Activated naive CD8-positive, alpha-beta T cell treated with anti-CD3 and anti-CD28 coated beads for 36 hours (primary cell): ENCODE measurements at places on chromosomes 7 and 10.

GRCh38 chr7:39488467-39489393 is 77.5 kb upstream of the YAE1 start:
- no peak for DNase-seq

GRCh38 chr7:5332579-5332978 is 49.8 kb downstream of the SLC29A4 start:
- DNase-seq = no peak

GRCh38 chr7:35805876-35806275 is 5.0 kb downstream of the SEPTIN7 start:
- no peak for DNase-seq

DNA sequence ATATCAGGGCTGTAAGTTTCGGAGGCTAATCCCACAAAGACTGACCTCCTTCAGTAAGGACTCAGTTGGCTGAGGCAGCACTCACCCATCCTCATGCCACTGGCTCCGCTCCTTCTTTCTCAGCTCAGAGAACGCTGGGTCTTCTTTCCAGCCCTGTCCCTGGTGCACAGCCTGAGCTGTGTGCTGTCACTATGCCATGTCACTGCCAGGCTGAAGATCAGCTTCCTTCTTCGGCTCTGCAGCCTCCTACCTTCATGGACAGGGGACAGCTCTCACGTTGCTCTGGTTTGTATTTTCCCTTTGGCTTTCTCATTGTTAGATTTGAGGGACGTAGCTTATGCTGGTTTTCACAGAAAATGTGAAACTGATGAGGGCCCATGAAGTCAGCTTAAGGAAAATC is 437.3 kb downstream of the GLRX3 start:
- no peak for DNase-seq

DNA sequence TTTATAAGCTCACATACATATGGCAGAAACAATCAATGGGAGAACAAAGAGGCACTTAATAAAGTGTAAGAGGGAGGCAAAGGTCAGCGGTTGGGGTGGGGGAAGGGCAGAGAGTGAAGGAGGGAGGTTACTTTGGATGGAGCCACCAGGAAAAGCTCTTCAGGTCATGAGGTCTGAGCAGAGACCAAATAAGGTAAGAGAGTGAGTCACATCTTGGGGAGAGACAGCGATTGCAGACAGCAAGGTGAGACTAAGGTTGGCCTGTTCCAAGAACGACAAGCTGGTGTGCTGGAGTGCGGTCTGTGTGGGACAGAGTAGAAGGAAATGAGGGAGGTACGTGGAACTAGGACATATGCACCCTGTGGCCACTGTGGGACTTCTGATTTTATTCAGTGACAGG is 74.3 kb upstream of the TOMM7 start:
- no peak for DNase-seq

DNA sequence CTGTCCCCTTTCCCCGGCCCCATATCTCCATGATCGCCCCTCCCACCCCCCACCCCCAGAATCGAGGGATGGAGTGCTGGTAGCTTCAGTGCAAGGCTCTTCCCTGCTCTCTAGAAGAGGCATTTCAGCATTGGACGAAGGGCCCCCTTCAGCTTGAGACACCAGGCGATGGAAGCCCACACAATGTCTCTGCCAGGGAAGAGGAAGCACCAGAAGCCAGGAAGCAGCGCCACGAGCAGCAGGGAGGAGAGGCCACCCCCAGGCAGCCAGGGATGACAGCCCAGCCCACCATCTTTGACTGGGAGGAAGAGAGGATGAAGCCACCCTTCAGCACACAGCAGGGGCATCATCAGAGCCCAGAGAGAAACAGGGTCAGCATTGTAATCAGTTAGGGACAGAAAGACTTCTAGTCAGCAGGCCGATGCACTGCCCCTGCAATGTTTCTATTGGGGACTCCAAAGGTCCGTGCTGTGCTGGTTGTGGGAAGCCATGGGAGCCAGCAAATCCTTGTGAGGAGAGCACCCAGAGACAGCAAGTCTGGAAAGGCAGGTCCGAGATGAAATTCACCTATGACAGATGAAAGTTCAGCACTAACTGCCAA is 15.7 kb downstream of the TMEM72 start:
- no peak for DNase-seq

DNA sequence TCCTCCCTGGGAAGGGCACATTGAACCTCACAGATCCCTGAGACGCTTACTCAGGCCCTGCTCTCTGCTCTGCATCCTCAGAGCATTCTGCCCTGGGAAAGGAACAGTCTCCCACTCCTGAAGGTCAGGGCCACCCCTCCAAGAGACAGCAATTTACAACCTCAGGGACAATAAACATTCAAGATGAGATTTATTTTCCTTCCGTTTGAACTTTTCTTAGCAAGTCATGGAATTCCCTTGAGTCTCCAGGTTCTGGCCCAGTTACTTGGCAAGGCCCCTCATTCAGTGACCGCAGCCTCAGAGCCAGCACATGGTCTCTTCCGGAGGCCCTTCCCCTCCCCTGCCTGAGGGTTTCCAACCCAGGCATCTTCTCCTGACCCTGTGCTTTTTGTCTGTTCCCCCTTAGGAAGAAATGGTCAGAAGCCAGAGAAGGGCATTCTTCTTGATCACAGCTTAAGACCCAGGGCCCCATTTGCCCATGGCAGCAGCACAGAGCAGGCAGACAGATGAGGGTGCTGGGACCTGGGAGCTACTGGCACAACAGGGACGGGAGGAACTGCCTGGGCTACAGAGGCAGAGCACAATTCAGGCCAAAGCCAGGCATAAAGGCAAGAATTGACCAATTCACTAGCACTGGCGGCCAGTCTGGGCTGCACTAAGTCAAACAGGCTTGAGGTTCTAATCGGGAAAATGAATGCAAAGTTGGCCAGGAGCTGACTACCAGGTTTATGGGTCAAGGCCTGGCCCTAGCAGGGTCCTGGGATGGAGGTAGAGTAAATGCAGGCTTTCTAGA is 56.7 kb downstream of the VSTM4 start:
- no peak for DNase-seq

GRCh38 chr10:59434463-59435321 is 72.3 kb upstream of the FAM13C start:
- no peak for DNase-seq

GRCh38 chr10:34241226-34242000 is 573.7 kb downstream of the PARD3 start:
- DNase-seq = no peak

GRCh38 chr10:98224509-98224908 is 43.5 kb downstream of the LOXL4 start:
- DNase-seq = no peak

GRCh38 chr10:66827353-66827752 is 98.5 kb upstream of the LRRTM3 start:
- DNase-seq = no peak

GRCh38 chr10:105068497-105068896 is 427.4 kb downstream of the SORCS3 start:
- DNase-seq = no peak

DNA sequence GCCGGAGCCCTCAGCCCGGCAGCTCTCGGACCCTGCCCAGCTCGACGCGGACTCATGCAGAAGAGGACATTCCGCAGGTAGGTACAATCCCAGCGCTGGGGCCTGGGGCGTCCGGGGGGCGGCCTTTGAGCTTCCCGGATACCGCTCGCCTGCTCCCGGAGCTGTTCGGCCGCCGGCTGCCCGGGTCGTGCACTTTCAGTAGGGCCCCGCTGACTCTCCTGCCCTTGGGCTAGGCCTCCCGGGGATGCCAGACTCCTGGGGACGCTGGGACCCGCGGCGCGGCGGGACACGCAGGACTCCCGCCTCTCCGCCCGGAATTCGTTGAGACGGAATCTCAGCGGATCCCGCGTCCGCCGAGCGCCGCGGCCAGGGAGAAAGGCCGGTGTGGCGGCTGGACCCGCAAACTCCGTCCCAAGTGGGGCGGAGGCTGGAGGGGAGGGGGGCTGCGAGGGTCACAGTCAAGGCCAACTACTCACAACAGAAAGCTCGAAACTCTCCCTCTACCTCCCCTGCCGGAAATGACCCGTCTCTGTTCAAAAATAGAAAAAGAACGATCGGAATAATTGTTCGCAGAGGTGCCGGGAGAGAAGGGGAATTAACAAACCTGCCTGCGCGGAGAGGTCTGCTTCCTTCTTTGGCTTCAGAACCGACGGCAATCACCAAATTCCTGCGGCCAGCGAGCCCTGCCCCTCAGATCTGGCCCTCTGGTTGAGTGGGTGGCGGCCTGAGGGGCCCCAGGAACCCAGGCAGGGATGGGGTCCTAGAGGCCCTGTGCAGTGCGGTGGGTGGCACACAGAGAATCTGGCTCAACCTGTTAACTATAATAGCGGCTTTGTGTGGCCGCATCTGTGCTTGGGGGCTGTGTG is 9.2 kb downstream of the TLX1 start:
- no peak for DNase-seq

- DNase-seq = no peak
These were observed 31.1 kb upstream of the RHEB start for GRCh38 chr7:151550656-151551286.

GRCh38 chr10:24382979-24383663 is 174.2 kb downstream of the KIAA1217 start:
- DNase-seq = no peak

DNA sequence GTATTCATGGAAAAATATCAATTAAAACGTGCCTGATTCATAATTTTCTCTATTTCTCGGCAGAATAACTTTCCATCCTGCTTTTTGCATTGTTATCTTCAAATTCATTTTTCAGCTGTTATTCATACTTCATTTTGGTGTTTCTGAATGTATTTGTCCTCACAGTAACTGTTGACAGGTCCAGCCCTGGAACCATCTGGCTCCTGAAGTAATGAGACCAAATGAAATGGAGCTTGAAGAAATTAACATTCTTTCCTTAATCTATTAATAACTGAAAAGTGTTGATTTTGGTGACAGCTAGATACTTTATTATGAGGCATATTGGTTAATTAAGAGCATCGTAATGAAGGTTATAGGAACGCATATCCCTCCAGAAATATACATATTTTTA is 257.0 kb upstream of the MINDY3 start:
- no peak for DNase-seq

GRCh38 chr10:98096731-98097130 is 37.7 kb upstream of the R3HCC1L start:
- no peak for DNase-seq

- no peak for DNase-seq
These were observed 37.4 kb upstream of the CALD1 start for GRCh38 chr7:134741907-134742635.

GRCh38 chr7:123282181-123282580 is 82.4 kb upstream of the SLC13A1 start:
- DNase-seq = no peak

DNA sequence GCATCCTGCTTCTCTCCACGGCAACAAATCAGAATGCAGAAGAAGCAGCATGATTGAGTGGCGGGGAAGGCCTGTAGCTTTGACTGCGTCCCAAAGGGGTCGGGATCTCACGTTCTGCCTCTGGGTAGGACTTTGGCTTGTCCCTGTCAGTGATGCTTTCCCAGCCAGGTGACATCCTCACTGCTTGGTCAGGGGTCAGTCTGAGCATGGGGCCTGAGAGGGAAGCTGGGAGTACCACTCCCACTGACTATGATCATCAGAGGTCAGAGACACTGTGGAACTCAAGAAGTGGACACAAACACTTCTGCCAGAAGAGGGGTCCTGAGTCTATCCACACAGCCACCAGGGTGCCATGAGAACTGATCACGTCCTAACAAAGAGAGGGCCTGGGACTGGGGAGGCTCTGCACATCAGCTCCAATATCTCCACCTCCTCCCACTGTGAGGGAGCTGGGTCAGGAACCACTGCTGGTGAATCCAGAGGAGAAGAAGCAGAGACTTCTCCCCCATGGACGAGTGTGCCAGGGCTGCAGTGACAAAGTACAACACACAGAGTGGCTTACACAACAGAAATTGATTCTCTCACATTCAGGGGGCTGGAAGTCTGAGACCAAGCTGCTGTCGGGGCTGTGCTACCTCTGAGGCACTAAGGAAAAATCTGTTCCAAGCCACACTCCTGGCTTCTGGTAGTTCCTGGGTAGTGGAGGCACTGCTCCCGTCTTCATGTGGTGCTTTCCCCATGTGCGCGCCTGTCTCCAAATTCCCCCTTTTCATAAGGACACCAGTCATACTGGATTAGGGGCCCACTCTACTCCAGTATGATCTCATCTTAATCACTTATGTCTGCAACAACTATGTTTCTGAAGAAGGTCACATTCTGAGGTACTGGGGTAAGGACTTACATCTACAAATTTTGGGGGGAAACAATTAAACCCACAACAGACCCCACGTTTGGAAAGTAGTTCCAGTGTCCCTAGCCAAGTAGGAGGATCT is 131.1 kb downstream of the CYP26A1 start:
- no peak for DNase-seq

GRCh38 chr7:41916450-41916927 is 213.6 kb upstream of the INHBA start:
- no peak for DNase-seq

DNA sequence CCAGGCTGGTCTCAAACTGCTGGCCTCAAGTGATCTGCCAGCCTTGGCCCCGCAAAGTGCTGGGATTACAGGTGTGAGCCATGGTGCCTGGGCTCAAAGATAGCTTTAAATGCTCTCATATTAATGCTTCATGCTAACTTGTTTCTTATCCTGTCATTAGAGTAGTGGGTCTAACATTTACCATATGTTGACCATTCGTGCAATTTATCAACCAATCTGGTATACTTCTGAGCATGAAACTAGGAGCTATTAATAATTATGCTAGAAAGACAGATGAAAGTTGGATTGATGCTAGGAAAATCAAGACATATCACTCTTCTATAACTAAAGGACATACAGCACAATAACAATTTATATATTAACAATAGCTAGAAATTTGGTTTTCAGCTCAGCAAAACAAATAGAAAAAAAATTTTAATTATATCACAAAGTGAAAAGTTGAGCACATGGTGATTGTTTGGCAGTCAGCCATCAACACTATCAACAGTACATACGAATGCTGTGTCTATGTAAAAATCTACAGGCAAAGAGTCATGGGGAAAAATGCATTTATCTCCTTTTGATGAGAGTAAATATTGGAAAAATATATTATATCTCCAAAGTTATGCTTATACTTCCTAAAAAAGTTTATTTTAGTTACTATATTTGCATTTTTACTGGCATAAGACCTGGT is 112.1 kb upstream of the ABCB5 start:
- no peak for DNase-seq

GRCh38 chr10:90199093-90199492 is 497.7 kb downstream of the KIF20B start:
- no peak for DNase-seq

DNA sequence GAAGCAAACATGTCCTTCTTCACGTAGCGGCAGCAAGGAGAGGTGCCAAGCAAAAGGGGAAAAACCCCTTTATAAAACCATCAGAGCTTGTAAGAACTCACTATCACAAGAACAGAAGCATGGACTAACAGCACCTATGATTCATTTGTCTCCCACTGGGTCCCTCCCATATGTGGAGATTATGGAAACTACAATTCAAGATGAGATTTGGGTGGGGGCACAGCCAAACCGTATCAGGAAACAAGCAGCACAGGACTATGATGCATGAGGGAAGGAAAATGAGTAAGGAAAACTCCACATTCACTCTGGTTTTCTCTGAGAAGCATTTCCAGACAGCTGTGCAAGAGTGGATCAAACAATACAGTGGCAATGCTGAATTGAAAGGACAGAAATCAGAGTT is 81.6 kb downstream of the RSU1 start:
- DNase-seq = no peak
